ENCODE measurements at places on chromosomes 16 and 17.

- peak; percentile 14 for DNase-seq
Observed at GRCh38 chr16:81696961-81697615, 82.0 kb upstream of the PLCG2 start.

GRCh38 chr17:74513987-74514631 is 17.2 kb downstream of the CD300LB start:
- no peak for DNase-seq

GRCh38 chr17:7855660-7856010 is 769 bp downstream of the TMEM88 start:
- DNase-seq = no peak

- no peak for DNase-seq
Observed at GRCh38 chr16:81366316-81366932, 51.7 kb downstream of the GAN start.

DNA sequence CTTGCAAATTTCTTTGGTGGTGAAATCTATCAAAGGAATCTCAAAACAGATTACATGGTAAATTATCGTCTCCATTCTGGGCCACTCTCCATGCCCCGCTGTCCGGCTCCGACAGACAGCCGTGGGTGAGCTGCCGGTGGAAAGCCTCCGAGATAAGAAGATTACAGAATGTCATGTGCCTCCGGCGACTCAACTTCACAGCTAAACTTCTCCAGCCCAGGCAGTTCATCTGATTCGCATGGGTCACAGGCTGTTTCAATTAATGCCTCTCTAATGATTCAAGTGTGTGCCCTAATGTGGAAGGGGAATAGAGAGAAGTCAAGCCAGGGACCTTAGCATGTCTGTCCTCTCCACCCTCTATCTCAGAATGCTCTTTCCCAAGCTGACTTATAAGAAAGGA is 520.8 kb upstream of the ZFHX3 start:
- DNase-seq = no peak

DNA sequence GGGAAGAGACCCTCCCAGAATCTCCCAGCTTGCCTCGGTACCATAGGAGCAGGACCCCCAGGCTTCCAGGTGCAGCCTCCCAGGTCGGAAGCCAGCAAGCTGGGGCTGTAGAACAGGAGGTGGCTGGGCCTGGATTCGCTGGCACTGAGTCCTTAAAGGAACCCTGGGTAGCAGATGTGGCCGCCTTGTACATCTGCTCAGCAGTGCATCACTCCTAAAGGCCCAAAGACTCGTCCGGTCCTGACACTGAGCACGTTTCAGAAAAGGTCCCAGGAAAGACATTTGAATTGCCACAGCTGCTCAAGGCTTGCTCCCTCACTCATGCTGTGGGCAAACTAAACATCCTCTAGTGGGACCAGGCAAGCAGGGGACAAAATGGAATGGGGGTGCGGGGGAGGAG is 172.8 kb downstream of the RAB11FIP4 start:
- DNase-seq = no peak

DNA sequence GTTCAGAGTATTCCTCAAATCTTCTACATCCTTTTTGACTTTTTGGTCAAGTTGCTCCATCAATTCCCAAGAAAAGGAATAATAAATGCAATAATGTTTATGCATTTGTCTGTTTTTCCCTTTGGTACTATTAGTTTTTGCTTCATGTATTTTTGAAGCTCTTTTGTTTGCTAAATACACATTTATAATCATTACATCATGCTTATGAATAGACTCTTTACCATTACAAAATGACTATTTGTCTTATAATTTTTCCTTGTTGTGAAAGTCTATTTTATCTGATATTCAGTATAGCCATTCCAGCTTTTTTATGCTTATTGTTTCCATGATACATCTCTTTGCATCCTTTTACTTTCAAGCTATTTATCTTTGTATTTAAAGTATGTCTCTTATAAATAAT is 41.2 kb downstream of the CEP112 start:
- no peak for DNase-seq

- no peak for DNase-seq
Observed at GRCh38 chr17:34406226-34406625, 43.2 kb upstream of the CCL1 start.

DNA sequence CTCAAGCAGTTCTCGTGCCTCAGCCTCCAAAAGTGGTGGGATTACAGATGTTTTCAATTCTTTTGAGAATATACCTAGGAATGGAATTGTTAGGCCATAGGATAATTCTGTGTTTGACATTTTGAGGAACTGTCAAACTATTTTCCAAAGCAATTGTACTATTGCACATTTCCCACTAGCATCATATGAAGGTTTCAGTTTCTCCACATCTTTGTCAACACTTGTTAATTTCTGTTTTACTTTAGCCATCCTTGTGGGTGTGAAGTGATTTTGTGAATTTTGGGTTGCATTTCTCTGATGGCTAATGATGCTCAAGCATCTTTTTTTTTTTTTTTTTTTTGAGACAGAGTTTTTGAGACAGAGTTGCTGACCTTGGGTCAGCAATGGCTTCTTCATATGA is 6.2 kb downstream of the NT5M start:
- no peak for DNase-seq

DNA sequence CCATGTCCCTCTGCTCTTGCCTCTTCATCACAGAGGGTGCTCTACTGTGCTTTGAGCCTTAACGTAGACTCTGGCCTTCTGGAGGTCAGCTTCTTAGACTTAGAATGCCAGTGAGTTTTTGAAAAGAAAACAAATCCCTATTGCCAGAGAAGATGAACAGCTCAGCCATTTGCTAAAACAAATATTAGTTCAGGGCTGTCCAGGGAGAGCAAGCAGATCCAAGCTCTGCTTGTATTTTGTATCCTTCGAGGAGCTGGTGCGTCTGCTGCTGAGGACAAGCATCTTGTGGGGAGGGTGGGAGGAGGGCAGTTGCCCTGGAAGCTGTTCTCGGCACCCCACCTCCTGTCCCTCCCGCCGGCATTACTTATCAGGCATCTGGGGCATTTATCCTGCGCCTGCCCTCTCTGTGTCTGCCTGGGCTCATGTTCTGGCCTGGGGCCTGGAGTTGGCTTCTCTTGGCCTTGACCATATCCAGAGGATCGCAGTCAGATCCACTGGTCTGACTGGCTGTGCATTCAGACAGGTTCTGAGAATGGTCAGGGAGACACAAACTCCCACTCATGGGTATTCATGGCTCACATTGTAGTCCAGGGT is 173.1 kb upstream of the NLRP1 start:
- no peak for DNase-seq

DNA sequence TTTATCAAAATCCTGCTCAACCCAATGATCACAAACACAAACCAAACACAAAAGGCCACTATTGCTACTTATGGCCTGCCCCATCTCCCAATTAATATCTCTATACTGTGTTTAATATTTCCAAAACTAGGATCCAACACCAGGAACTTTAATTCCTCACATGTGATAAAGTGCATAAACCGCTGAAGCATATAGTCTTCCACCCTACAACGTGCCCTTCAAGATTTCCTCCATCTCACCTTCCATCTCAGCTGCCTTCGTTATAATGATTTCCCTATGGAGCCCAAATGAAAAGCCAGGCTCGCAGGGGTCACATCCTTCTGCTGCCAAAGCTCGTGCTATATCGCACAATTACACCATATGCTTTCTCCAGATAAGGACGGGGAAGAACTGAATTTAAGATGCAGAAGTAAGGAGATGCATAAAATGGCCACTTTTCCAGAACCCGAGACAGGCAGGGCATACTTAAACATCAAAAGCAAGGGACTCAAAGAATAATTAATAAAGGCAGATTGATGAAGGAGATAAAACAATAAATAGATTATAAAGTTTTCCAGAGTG is 1.8 kb downstream of the MYH10 start:
- DNase-seq = no peak

DNA sequence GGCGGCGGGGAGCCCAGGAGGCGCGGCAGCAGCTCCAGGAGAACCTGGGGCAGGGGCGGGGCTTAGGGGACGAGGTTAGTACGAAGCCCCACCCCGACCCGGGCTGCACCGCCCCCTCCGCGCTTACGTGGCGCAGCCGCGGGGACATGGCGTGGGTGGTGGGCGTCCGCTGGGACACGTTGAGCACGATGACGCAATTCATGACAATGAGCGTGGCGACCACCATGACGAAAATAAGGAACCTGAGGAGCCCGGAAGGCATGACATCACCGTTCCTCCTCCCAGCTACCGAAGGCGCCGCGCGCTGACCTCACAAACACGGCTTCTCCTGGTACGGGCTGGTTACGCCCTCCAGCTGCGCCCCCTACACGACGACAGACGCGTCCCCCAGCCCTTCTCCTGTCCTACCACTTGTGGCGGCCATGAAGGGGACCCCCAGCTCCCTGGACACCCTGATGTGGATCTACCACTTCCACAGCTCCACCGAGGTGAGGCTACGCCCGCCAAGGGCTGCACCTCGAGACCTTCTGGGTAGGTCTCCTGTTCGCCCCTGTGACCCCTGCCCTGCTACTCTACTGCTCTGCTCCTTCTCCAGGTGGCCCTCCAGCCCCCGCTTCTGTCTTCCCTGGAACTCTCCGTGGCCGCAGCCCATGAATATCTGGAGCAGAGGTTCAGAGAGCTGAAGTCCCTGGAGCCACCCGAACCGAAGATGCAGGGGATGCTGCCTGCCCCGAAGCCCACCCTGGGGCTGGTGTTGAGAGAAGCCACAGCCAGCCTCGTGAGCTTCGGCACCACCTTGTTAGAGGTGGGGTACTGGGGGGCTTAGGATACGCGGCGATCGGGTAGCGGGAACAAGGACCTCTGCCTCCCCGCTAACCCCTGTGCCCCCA is at the start of gene C17orf107:
Gene C17orf107 (plus strand): TSS at position 196 of the 890 bp plus-strand sequence. CDS start 227 bp downstream, at position 423.
- DNase-seq = no peak

DNA sequence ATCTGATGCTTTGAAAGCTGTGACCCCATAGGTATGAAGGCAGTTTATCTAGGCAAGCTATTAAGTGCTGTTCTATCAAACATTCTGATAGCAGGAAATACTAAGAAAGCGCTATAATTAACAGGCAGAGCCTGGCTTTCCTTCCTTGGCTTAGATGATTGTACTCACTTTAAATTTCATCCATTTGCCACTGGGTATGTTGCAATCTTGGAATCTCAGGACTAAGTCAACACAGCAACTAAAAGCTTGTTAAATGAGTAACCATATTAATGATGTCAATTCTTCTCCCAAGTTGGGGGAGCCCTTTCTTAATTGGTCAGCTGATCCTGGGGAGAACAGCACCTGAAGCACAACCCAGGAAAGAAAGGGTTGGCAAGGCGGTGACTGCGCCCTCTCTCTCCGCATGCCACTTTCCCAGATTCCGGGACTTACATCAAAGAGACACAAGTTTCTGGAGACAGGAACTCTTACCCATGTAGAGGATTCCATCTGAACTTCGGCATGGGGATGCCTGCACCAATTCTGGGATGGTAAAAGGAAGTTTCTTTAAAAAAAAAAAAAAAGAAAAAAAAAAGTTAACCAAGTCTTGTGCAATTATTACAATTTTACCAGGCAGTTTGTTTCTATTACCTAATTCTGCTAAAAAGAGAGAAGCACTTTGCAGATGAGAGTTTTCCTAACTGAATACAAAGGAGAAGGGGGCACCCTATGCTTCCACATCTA is 54.4 kb upstream of the ICAM2 start:
- no peak for DNase-seq

DNA sequence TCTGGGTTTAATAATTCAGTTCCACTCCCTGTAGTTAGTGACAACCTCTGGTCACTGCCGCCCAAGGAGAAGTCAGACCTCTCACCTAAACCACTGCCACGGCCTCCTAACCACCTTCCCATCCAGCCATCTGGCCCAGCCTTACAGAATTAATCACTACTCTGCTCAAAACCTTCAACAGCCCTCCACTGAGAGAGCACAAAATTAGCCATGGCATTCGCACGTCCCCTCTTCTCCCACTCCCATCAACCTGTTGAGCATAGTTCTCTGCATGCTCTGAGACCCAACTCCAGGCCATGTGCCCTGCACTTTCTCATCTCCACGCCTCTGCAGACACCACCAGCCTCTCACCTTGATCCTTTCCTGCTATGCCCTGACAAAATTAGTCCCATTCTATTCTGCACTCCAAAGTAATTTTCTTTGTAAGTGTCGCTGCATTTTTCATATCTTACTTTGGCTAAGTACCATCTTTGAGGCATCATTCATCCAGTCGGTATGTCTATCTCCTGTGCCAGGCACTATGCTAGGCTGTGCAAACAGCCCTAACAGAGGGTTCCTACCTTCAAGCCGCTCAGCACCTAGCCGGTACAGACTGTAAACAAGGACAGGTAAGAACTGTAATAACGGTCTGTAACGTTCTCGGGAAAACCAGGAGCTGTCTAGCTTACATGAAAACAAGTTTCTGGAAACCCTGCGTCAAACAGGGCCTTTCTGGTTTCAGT is 963 bp downstream of the COPRS start:
- no peak for DNase-seq

DNA sequence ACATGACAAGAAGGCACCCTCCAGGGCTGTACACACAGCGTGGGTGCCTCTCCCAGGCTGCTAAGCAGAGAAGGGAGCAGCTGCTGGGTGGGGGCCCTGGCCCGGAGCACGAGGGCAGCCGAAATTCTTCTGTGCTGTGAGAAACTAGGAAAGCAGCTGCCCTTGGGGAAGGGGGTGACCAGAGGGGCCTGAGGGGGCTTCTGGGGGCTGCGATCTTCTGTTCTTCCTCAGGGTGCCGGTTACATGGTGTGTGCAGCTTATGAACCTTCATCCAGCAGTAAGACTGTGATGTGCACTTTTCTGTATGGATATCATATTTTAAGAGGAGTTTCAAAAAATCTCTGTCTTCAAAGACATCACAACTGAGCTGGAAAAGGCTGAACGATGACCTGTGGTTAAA is 43.2 kb upstream of the METRNL start:
- no peak for DNase-seq

GRCh38 chr17:78967782-78968362 is 11.9 kb downstream of the LGALS3BP start:
- no peak for DNase-seq

- DNase-seq = no peak
Observed at GRCh38 chr17:6554342-6554741, 2.0 kb downstream of the PITPNM3 start.

GRCh38 chr17:82772026-82772425 is 20.2 kb downstream of the TBCD start:
- no peak for DNase-seq

- no peak for DNase-seq
Observed at GRCh38 chr16:75415169-75415905, 18.0 kb downstream of the CFDP1 start.

DNA sequence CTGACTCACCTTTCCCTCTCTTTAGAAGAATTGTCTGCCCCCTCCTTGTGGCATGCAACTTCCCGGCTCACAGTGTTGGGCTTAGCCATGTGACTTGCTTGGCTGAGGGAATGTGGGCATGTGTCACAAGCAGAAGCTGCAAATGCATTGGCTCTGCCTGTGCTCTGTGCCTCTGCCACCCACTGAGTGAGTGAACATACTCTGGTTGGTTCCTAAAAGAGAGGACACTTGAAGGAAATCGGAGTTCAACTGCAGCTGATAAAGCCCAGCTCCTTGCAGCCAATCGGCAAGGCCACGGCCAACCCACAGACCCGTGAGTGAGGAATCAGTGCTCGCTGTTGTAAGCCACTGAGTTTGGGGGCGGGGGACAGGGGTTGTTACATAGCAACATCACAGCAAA is 10.9 kb upstream of the GINS2 start:
- no peak for DNase-seq
